ENCODE measurements at places on chromosomes 11 and 22.

DNA sequence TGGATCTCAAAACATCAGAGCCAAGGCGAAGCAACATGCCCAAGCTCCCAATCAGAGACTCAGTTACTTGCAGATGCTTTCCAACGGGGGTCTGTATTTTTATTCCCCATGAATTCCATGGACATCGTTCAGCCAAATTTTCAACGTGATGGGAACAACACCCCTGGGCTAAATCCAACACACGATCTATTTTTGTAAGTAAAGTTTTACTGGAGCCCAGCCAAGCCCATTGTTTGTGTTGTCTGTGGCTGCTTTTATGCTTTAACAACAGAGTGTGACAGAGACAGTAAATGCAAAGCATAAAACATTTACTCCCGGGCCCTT lies 33.7 kb downstream of the SLC5A1 start:
- no peak for DNase-seq

GRCh38 chr11:56885177-56885576 lies 103.5 kb upstream of the OR5AK2 start:
- DNase-seq: no peak

GRCh38 chr11:77080643-77081210 lies 14.0 kb downstream of the CAPN5 start:
- DNase-seq: no peak

- no peak for DNase-seq
Observed at GRCh38 chr11:76512851-76513653, 68.2 kb downstream of the EMSY start.

- DNase-seq: no peak
Observed at GRCh38 chr11:125410091-125410490, 86.0 kb downstream of the FEZ1 start.
